ENCODE measurements at places on chromosomes 5 and 9. TPM values are rescaled to one million over a fixed set of nuclear protein-coding genes. Genes with fewer than 3 reads are reported as not detected.
A peak's percentile ranks its signal among the peaks of the same experiment; 100 is the strongest.

GRCh38 chr9:111839387-111839786 lies 44.6 kb upstream of the SHOC1 start:
- DNase-seq = no peak

DNA sequence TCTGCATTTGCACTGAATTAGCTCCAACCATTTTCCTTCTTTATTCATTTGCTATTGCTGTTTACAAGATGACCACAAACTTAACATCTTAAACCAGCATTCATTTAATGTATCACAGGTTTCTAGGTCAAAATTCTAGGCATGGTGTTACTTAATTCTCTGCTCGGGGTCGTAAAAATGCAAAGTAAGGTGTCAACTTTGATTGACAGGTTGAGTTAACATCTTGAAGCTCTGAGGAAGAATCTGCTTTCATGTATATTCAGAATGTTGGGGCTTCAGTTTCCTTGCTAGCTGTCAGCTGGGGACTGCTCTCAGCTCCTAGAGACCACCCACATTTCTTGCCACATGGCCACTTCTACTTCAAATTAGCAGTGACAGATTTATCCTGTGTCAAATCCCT lies 348.7 kb upstream of the GRIN3A start:
- DNase-seq = no peak

DNA sequence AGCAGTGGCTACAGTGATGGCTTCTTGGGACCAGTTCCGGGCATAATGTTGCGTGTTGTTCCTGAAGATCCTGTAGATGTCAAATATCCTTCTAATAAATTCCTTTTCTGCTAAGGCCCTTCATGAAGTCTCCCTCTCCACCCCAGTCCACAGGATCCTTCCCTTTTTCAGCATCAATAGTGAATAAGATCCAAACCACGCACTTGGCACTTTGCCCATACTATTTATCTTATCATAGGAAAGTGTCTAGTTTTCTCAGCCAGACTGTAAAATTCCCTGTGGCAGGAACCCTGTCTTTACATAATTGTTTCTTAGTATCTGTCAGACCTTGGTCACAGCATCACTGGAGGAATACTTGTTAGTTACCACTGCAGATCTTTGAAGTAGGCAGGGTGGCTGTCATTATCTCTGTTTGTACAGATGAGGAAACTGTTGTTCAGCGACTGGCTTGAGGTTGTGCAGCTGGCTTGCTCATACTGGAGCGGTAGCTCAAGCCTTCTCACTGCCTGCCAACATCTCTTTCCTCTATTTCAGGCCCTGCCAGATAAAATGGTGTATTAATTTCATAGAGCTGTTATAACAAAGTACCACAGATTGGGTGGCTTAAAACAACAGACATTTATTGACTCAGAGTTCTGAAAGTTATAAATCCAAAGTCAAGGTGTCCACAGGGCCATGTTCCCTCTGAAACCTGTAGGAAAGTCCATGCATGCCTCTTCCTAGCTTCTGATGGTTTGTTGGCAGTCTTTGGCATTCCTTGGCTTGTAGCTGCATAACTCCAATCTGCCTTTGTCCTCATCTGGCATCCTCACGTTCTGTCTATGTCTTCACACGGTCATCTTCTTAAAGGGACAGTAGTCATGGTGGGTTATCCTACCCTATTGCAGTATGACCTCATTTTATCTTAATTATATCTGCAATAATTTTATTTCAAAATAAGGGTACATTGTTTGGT lies 33.5 kb upstream of the APC start:
- peak; percentile 7 for DNase-seq

DNA sequence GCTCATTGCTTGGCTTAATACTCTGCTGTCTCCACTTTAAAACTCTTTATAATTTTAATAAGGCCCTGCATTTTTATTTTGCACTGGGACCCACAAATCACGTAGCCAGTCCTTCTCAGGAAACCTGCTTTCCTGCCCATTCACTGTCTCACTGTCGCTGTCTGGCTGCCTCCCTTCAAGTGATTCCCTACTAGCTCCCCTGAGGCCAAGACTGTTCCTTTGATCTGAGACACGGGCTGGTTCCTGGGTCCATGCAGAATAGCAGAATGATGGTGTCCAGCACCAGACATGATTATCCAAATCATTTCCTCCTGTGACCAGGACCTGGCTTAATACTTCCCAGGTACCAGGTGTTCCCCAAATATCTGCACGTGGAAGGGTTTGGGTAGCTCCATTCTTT lies 597.1 kb upstream of the KLF4 start:
- DNase-seq = no peak

DNA sequence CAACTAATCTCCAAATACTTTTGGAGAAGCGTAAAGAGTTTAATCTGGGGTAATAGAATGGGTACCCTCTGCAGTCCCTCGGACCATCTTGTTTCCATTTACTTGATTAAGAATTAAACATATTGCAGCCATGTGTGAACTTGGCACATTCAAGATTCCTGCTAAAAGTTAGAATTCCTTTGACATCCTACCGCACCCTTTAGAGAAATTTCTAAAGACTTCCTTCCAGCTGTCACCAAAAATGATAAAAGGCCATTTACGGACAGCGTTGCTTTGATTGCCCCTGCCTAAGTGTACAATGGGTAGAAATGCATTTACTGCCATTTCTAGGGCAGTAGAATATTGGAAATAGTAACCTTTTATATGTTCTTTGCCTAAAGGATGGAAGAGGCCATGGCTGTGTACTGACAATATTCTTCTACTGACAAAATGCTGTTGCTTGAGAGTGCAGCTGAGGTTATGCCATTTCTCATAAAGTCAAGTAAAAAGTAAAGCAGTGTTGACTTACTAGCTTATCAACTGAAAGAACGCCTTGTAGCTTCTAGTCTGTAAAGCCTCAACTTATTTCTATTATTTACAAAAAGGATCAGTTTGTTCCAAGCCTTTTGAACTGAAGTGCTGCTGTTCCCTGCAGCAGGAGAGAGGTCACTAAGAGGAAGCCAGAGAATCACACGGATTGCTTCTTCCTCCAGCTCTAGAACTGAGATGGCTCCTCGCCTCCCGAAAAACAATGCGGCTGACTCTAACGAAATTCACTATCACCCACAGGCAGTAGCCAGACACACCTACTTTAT lies 139.8 kb upstream of the BASP1 start:
- no peak for DNase-seq

- DNase-seq = no peak
Observed at GRCh38 chr5:9483779-9484178, 62.1 kb downstream of the SEMA5A start.

DNA sequence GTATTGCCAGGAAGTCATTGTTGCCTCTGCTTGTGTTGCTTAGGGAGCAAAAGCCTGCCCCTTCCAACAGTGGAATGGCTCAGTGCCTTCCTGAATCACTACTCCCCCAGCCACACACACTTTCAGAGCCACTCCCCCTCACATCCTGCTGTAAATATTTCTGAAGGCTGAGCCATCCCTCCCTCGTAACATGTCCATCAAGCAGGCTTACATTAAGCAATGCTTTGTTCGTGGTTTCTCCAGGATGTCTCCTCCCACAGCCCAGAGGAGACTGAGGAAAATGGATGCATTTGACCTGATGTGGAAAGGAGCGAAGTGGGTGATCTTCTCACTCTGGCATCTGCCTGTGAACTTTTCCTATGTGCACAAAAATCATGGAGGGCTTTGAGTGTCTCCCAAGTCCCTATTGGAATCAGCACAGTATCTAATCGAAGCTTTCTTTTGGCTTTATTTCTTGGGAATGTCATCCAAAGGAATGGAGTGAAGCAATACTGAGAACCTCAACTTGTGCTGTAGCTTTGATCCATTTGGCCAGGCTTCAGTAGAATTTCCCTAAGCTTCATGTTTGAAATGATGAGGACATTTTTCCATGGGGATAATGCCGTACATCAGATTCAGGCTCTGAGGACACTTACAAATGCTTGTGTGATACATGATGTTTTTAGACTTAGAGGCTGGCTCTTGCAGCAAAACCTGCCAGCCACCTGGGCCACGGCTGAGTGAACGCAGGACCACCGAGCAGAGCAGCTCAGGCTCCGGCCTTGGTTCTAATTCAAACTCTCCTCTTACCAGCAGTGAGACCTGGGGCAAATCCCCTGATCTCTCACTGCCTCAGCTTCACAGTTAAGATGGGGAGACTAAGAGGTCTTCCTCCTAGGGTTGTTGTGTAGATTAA lies 389.1 kb downstream of the ENC1 start:
- DNase-seq = peak; percentile 98

SLC34A3 gene
- polyA plus RNA-seq = not detected

DNA sequence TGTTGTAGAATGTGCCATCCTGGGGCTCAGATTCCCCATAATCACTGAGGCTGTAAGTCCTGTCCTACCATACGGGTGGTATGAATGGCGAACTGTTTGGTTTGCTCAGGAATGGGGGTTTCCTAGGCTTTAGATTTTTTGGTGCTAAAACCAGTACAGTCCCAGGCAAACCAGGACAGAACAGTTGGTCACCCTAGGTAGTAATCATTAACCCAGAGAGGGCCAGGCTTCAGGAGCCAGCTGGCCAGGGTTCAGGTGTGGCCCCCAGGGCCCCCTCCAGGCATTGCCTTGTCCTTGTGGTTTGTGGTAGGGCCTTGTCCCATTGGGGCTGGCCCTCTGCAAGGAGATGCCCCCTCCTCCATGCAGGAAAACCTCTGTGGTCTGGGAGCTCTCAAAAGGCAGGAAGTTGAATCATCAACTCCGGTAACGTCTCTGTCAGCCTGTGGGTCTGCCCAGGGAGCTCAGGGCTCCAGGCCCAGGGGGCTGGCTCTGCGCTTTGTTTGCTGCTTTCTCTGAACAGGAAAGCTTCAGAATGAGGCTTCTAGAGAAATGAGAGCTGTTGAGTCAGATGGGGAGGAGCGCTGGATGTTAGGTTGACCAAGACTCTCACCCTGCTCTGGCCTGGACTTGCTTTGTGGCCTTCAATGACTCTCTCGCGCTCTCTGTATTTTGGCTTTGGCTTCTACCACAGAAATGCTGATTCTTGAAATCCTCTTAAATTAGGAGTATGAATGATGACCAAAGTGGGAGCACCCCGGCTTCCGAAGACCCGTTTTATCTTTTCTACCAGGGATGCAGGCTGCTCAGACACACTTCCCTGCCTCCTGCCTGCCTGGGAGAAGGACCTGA lies 22.2 kb upstream of the JADE2 start:
- peak; percentile 99 for DNase-seq

GRCh38 chr5:160685695-160686094 lies 166.3 kb downstream of the ATP10B start:
- no peak for DNase-seq

DNA sequence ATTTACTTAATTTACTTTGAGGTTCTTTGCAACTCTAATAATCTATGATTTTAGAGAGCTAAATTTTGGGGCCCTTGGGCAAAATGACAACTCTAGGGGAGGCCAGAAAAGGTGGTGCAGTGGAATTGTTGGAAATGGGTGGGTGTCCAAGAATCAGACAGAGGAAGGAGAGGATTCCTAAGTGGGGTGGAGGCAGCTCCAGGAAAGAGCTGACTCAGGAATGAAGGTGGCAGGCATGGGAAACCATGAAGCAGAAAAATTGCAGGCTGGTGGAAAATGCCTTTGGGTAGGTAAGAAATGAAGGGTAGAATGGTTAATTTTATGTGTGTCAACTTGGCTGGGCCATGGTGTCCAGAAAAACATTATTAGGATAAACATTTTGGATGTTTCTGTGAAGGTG lies 248.5 kb upstream of the TUT7 start:
- DNase-seq = no peak

- peak; percentile 12 for DNase-seq
Observed at GRCh38 chr9:82254646-82255367, 266.2 kb downstream of the SPATA31D1 start.

DNA sequence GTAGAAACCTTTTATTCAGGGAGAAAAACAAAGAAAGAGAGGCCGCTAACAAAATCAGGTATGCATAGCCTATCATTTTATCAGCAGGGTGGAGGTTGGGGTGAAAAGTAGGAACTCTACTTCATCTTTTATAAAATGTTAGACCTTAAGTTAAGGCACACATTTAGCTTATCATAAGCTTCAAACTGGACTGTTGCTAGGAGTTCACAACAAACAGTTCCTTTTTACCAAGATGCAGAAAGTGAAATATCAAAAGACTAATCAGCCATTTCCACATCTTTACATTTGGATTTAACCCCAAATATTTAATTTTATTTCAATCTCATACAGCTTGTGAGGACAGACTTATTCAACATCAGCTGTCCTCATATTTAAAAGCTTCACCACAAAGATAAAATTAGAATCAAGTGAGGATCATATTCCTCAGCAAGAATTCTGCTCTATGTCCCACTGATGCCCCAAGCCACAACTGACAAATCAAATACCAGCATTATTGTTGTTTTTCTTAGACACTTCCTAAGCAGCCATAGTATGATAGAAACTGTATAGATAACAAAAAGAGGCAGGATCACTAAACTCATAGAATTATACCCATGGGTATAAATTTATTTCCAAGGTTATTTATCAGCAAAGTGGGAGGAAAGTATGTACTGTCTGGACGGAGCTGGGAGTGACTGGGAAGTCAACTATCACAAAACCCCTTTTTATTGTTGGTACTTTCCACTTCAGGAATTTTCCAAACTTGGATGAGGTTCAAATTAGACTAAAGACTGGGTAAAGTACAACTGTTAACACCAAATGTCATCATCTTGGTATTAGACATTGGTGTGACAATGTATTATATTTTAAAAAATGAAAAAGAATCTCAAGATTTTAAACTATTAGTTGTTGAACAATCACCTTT lies 29.9 kb upstream of the MYOT start:
- DNase-seq = no peak
